ENCODE measurements at places on chromosomes 1 and 21.
A peak's percentile ranks its signal among the peaks of the same experiment; 100 is the strongest.

DNA sequence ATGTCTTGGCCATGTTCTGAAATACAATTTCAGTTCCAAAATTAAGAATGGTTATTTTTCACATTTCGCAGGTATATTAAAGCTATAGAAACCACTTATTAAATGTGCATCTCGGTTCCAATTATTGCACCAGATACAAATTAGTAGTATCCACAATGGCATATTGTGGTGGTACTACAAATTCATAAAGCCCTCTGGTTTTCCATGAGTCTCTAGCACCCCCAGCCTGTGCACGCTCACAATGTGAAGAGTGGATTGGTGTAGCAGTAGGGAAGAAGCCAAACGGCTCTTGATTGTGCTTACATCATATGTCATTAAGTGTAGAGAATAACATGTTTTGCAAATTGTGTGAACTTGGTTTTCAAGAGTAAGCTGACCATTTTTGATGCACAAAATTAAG is 1.9 kb upstream of the BRINP3 start:
- peak; percentile 30 for DNase-seq

DNA sequence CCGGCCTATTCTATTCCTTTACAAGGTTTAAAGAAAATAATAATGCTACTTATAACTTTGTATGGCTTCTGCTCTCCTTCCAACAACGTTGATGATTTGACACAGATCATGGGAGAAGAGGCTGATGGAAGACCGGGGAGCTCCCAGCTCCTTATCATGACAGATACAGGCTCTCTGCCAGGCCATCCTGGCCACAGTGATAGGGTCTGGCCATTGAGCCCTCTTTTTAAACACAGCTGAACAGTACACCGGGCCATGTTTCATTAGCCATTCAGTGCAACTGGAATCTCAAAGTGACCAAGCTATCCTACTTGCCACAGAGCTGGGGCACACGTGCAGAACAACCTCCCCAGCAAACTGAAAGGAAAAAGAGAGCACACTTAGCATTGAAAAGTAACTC is 34.9 kb downstream of the DNAJC11 start:
- no peak for DNase-seq

DNA sequence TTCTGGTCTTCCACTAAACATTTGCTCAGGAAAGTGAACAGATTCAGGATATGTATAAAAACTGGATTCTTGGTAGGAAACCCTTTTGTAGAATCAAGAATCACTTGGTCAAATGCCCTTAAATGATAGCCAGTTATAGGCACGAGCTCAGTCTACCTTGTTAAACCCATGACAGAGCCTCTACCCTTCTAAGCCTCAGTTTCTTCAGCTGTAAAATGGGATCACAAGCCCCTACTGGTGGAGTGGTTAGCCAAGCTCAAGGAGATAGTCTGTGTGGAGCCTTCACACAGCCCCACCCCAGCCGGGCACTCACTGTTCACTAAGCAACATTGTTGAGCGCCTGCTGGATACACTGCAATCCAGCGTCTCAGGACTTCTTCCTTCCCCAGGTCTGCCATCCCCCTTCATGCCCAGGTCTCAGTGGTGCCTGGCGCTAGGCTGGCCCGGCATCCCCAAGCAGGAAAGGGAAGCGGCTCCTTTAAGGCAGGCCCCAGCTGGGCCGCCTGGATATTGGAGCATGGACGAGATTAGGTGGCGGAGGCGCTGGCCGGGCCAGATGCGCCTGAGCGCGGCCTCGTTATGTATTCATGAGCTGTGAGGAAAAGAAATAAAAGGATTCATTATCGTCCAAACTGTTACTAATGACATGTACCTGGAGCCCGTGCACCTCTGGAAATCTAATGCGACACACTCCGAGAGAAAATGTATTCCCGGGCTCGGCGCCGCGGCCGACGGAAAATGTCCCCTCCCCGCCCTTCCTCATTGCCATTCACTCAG is 75.6 kb downstream of the TAS1R2 start:
- DNase-seq = no peak

- no peak for DNase-seq
Measured at GRCh38 chr1:16391411-16391810, 24.4 kb downstream of the SZRD1 start.

DNA sequence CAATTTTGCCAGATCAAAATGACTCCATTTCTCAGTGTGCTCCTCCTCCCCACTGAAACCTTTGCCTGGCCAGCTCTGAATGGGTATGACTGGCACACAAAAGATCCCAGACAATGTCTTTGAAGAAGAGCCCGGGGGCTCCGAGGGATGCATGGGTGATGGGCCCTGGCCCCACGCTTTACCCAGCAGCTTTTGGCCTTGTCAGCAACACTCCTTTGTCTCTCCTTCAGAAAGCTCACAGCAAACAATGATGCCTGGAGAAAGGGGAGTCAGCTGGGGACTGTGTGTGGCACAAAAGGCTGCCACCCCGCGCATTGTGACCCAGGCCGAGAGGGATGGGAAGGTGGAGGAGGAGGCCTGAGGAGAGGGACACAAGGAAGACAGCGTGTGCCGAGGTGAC is 45.9 kb downstream of the PLXNA2 start:
- no peak for DNase-seq

- DNase-seq = no peak
Measured at GRCh38 chr21:38486706-38487105, 11.6 kb downstream of the ERG start.

DNA sequence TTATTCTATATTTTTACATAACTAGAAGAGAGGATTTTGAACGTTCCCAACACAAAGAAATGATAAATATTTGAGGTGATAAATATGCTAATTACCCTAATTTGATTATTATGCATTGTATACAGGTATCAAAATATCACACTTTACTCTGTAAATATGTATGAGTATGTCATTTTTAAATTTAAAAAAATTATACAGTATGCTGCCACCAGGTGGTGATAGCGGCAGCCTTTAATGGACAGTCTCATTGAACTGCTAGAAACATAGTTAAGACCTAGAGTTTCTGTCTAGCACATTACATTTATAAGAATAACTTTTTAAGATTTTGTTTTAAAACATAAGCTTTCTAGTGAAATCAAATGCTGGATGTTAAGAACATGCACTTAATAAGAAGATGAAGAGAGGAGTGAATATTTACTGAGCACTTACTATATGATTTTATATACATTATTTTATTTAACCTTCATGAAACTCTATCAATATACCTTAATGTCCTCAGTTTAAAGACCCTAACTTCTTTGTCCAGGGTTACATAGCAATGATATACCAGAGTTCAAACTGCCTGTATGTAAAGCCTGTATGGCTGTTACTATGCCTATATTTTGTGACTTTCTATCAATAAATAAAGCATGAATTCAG is 207.1 kb downstream of the NUF2 start:
- DNase-seq = peak; percentile 32

GRCh38 chr1:236659792-236660587 is 26.3 kb upstream of the ACTN2 start:
- no peak for DNase-seq

GRCh38 chr21:42465803-42466127 is 30.3 kb downstream of the RSPH1 start:
- DNase-seq = no peak

- DNase-seq = no peak
Measured at GRCh38 chr21:44766818-44767354, 34.7 kb downstream of the UBE2G2 start.

GRCh38 chr1:208587110-208587509 is 342.9 kb upstream of the PLXNA2 start:
- no peak for DNase-seq

DNA sequence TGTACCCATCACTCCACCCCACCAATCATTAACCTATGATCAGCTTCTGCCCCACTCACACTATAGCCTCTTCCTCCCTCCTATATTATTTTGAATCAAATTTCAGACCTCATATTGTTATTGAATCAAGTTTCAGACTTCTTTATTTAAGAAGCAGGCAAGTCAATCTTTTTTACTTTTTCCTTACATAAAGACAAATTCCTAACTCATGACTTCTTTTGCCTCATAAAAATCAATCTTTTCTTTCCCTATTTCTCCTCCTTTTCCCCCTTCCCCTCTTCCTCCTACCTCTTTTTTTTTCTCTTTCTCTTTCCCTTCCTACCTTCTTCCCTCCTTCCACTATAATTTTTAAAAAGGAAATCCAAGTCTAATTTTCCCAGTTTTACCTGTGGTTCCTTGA is 4.3 kb upstream of the RWDD3 start:
- no peak for DNase-seq

GRCh38 chr1:19021845-19022244 is 65.4 kb upstream of the IFFO2 start:
- no peak for DNase-seq
